ENCODE measurements at places on chromosomes 2 and 18. TPM values are rescaled to one million over a fixed set of nuclear protein-coding genes. Genes with fewer than 3 reads are reported as not detected.

- H3K4me3 ChIP-seq, result no peak overlapping the region
- no peak overlapping the region for H3K27ac ChIP-seq
- no peaks in the 10 kb centered on the region for H3K27me3 ChIP-seq
- no peaks in the 10 kb centered on the region for H3K4me1 ChIP-seq
- H3K36me3 ChIP-seq, result no peaks in the 10 kb centered on the region
- DNase-seq, result no peak
Measured at GRCh38 chr2:120899771-120900170, 164.1 kb downstream of the GLI2 start.

GRCh38 chr2:227862227-227862740 lies 9.1 kb upstream of the DAW1 start:
- no peak for DNase-seq
- no peaks in the 10 kb centered on the region for H3K4me1 ChIP-seq
- H3K27me3 ChIP-seq, result no peaks in the 10 kb centered on the region
- no peak overlapping the region for H3K27ac ChIP-seq
- no peak overlapping the region for H3K4me3 ChIP-seq

GRCh38 chr2:45505138-45505537 lies 105.9 kb downstream of the SRBD1 start:
- no peak overlapping the region for H3K27ac ChIP-seq
- no peak for DNase-seq
- no peaks in the 10 kb centered on the region for H3K36me3 ChIP-seq
- H3K4me3 ChIP-seq, result no peak overlapping the region
- H3K4me1 ChIP-seq, result no peaks in the 10 kb centered on the region

GRCh38 chr2:235523486-235524150 lies 29.8 kb downstream of the AGAP1 start:
- no peak overlapping the region for H3K4me3 ChIP-seq
- DNase-seq, result no peak
- H3K27me3 ChIP-seq, result no peaks in the 10 kb centered on the region
- H3K27ac ChIP-seq, result no peak overlapping the region
- no peaks in the 10 kb centered on the region for H3K36me3 ChIP-seq

DNA sequence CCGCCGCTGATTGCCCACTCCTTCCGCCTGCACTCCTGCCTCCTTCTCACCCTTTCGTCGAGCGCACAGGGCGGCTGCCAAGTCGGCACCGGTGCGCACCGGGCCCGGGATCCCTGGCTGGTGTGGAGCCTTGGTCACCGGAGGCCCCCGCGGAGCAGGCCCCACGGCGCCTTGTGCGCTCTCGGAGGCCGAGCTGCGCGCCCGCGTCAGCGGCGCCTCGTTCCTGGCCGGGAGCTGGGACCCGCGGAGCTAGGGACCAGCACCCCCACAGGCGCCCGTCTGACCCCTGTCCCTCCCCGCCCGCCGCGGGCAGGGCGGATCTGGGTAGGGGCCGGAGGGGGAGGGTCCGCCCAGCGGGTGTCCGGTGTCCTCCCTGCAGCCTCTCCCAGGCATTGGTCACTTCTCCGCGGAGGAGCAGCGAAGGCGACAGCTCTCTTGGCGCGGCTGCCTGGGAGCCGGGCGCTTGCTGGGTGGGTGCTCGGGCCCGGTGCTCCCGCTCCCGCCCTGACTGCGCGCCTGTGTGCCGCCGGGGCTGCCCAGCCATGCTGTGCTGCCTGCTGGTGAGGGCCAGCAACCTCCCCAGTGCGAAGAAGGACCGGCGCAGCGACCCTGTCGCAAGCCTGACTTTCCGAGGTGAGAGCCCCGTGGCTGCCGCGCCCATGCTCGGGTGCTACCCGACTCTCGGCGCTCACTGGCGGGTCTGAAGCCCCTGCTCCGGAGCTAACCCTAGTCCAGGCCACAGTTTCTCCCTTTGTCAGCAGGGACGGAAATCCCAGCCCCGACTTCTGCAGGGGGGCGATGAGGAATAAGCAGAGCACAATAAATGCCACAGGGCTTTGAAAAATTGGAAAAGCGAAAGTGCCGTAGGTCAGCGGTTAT lies 13.2 kb downstream of the DYSF start:
- DNase-seq, result no peak
- H3K4me3 ChIP-seq, result peak overlapping the region; percentile 47
- H3K27ac ChIP-seq, result peak overlapping the region; percentile 33
- H3K4me1 ChIP-seq, result no peaks in the 10 kb centered on the region

DNA sequence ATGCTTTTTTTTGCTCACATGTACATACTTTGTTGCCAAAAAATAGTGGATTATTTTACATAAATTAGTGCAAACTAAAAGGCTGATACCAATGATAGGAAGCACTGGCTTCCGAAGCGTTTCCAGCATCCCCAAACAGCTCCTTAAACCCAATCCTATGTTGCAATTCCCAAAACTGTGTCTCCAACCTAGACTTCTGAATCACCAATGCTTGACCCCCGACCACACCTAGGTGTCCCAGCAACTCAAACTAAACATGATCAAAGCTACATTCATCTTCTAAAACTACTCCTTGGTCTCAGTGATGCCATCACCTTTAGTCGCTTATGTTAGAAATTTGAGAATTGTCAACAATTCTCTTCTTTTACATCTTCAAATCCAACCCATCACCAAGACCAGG lies 13.4 kb downstream of the ATP8B1 start:
- DNase-seq, result no peak
- H3K4me3 ChIP-seq, result no peak overlapping the region
- peaks cover 9% of the 10 kb centered on the region for H3K4me1 ChIP-seq
- H3K27ac ChIP-seq, result peak overlapping the region; percentile 88
- no peaks in the 10 kb centered on the region for H3K36me3 ChIP-seq

- no peaks in the 10 kb centered on the region for H3K4me1 ChIP-seq
- no peaks in the 10 kb centered on the region for H3K27me3 ChIP-seq
- H3K27ac ChIP-seq, result no peak overlapping the region
- DNase-seq, result no peak
- H3K4me3 ChIP-seq, result no peak overlapping the region
Measured at GRCh38 chr2:122011493-122012270, 256.2 kb downstream of the TSN start.

DNA sequence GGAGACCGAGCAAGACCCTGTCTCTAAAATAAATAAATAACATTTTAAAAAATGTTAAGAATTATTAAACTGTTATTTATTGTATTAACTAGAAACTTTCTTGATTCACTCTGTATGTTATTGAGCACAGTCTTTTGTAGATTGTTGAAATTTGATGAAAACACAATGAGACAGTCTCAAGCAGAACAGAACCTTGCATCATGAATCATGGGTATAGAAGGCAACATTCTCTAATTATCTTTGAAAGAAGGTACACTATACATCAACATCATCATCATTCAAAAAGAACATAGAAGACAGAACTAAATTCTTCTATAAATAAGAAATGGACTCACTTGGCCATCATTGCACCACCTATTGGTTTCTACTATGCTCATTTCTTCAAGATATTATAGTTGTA lies 67.7 kb downstream of the SLC8A1 start:
- H3K36me3 ChIP-seq, result no peaks in the 10 kb centered on the region
- peak overlapping the region; percentile 1 for H3K27ac ChIP-seq
- H3K27me3 ChIP-seq, result no peaks in the 10 kb centered on the region
- H3K4me1 ChIP-seq, result no peaks in the 10 kb centered on the region
- no peak overlapping the region for H3K4me3 ChIP-seq
- DNase-seq, result no peak

DNA sequence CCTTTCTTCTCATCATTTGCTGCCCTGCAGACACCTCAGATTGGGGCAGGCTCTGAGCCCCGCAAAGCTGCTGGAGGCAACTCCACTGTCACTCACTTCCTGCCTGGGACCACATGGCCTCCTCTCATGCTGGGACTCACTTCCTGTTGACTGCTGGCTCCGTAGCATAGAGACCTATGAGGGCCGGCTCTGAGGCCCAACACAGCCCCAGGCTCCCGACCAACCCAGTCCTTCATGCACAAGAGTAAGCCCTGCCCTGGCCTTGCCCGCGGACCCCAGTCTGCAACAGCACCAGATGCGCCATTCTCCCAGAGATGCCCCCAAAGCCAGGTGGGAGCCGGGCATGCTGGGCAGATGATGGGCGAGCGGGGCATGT lies 55.7 kb downstream of the DNMT3A start:
- no peaks in the 10 kb centered on the region for H3K36me3 ChIP-seq
- no peaks in the 10 kb centered on the region for H3K27me3 ChIP-seq
- no peaks in the 10 kb centered on the region for H3K4me1 ChIP-seq
- no peak for DNase-seq
- no peak overlapping the region for H3K4me3 ChIP-seq

GRCh38 chr18:4908328-4908727 lies 288.7 kb downstream of the AKAIN1 start:
- no peak overlapping the region for H3K27ac ChIP-seq
- H3K4me3 ChIP-seq, result no peak overlapping the region
- DNase-seq, result no peak

- H3K4me1 ChIP-seq, result no peaks in the 10 kb centered on the region
- no peak for DNase-seq
- H3K27ac ChIP-seq, result no peak overlapping the region
- H3K4me3 ChIP-seq, result no peak overlapping the region
Measured at GRCh38 chr2:83528767-83529166, 930.3 kb downstream of the SUCLG1 start.

GRCh38 chr2:7685342-7686015 lies 768.3 kb downstream of the RNF144A start:
- no peaks in the 10 kb centered on the region for H3K36me3 ChIP-seq
- no peaks in the 10 kb centered on the region for H3K4me1 ChIP-seq
- no peaks in the 10 kb centered on the region for H3K27me3 ChIP-seq
- DNase-seq, result no peak

GRCh38 chr18:26960911-26961310 lies 95.4 kb upstream of the AQP4 start:
- no peak overlapping the region for H3K27ac ChIP-seq
- H3K36me3 ChIP-seq, result no peaks in the 10 kb centered on the region
- no peak overlapping the region for H3K4me3 ChIP-seq
- H3K4me1 ChIP-seq, result no peaks in the 10 kb centered on the region
- no peaks in the 10 kb centered on the region for H3K27me3 ChIP-seq

DNA sequence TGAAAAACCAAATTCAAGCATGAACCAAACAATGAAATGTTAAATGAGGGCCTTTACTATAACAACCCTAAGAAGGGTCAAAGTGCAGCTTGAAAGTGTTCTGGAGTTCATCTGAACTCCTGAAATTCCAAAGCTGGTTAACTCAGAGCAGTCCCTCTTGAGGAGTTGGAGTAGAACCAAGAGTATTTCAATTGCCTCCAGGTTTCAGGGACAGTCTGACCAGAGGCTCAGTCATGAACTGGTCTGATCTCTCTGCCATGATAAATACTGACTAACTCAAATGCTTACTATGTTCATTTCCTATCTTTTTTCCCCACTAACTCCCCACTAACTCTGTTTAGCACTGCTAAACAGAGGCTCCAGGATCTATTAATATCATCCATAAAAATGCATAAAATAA lies 2.7 kb downstream of the STARD7 start:
- no peaks in the 10 kb centered on the region for H3K36me3 ChIP-seq
- no peaks in the 10 kb centered on the region for H3K27me3 ChIP-seq
- H3K4me3 ChIP-seq, result no peak overlapping the region
- peak overlapping the region; percentile 47 for H3K27ac ChIP-seq
- peaks cover 5% of the 10 kb centered on the region for H3K4me1 ChIP-seq

DNA sequence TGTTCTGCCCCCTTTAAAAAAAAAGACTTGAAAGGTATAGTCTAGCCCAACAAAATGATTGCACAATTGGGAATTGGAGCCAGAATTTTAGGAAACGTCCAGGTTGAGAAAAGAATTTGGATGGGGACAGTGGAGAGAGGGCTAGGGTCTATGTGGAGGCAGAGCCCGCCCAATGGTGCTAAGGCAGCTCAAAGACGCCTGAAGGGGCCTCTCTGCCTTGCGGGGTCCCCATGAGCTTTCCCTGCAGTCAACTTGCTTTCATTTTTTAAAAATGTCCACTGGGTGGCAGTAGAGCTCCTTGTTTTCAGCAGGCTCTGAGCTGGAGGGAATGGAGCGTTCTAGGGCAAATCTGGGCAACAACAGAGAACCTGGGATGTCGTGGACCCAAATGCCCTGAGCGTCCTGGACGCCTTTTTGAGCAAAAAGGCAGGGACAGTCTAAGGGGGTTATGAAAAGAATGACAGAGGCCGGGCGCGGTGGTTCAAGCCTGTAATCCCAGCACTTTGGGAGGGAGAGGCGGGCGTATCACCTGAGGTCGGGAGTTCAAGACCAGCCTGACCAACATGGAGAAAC lies 40.2 kb upstream of the ITM2C start:
- peaks cover 7% of the 10 kb centered on the region for H3K27me3 ChIP-seq
- no peak overlapping the region for H3K27ac ChIP-seq
- H3K36me3 ChIP-seq, result no peaks in the 10 kb centered on the region
- H3K4me1 ChIP-seq, result peaks cover 4% of the 10 kb centered on the region
- peak; percentile 53 for DNase-seq
- no peak overlapping the region for H3K4me3 ChIP-seq

GRCh38 chr2:60512641-60513040 lies 40.8 kb downstream of the BCL11A start:
- no peak overlapping the region for H3K4me3 ChIP-seq
- no peak for DNase-seq
- no peaks in the 10 kb centered on the region for H3K27me3 ChIP-seq
- no peaks in the 10 kb centered on the region for H3K4me1 ChIP-seq

DNA sequence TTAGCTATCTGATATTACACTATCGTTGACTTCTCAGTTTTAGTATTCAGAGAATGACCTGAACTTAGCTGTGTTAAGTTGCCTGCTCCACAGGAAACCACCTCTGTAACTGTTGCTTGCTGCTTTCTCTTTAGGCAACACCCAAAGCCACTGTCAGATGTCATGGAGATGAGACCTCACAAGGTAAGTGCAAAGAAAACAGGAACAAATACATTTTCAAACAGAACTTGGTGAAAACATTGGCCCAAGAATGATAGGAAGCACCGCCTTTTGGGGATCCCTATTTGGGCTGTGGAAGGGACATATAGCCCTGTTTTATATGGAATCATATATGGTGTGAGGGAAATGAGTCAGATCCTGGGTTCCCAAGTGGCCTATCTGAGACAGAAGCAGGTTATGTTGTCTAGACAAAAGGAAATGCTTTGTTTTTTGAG lies 143.4 kb downstream of the UBE2E3 start:
- H3K27ac ChIP-seq, result no peak overlapping the region
- DNase-seq, result no peak
- no peak overlapping the region for H3K4me3 ChIP-seq
- no peaks in the 10 kb centered on the region for H3K36me3 ChIP-seq

- no peak overlapping the region for H3K27ac ChIP-seq
- no peaks in the 10 kb centered on the region for H3K27me3 ChIP-seq
- no peak for DNase-seq
- H3K4me1 ChIP-seq, result no peaks in the 10 kb centered on the region
Measured at GRCh38 chr2:122856696-122857095, 1101.2 kb downstream of the TSN start.

GRCh38 chr2:224565452-224566035 lies 19.6 kb downstream of the CUL3 start:
- no peak overlapping the region for H3K4me3 ChIP-seq
- no peaks in the 10 kb centered on the region for H3K27me3 ChIP-seq
- no peak overlapping the region for H3K27ac ChIP-seq

The ZNF532 gene
- total RNA-seq, result 81.2 TPM

The CXCR2 gene
- 0.07 TPM for total RNA-seq

The PDE11A gene
- total RNA-seq, result 2.1 TPM

The MBP gene
- total RNA-seq, result 25.2 TPM

The ALLC gene
- total RNA-seq, result not detected

The ANKRD30B gene
- total RNA-seq, result not detected

The CROCC2 gene
- total RNA-seq, result not detected

The TWIST2 gene
- 199 TPM for total RNA-seq

The GNAL gene
- total RNA-seq, result 16.1 TPM

The CYBRD1 gene
- 335 TPM for total RNA-seq

The FBXO36 gene
- total RNA-seq, result 8.8 TPM

The GPAT2 gene
- total RNA-seq, result 5.4 TPM

The MALL gene
- total RNA-seq, result 0.59 TPM

The DSG2 gene
- 3.5 TPM for total RNA-seq

All from uterus (tissue), 4 donors.